Activated naive CD8-positive, alpha-beta T cell treated with anti-CD3 and anti-CD28 coated beads, Interleukin-2, amount 10 ng/mL, durations not matched to agents 7 days and 5 days (primary cell): ENCODE measurements at places on chromosomes 1 and 21.

DNA sequence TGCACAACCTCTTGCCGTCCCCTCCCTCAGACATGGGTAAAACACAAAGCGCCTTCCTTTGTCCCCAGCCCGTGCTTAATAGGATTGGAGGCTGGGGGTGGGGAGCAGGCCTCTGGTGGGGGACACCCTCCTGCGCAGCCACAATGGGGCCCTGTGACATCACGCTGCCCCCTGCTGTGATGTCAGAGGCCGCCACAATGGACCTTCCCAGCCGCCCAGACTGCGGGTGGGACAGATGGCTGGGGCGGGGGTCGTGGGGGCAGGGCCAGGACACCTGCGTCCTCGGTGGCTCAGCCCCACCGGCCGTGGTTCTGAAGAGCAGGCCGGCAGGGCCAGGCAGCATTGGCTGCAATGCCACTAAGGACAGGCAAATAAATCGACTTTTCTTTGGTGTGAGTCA, 39.9 kb downstream of the EPHA2 start:
- no peak for DNase-seq

DNA sequence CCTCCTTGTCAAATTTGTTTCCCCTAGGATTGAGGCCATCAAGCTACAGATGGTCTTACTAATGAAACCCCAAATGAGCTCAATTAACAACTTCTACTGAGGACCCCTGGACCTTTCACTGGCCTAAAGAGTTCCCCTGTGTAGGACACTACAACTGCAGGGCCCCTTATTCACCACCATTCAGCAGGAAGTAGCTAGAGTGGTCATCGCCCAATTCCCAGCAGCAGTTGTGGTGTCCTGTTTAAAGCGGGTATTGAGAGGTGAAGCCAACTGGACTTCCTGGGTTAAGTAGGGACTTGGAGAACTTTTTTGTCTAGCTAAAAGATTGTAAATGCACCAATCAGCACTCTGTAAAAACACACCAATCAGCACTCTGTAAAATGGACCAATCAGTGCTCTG, 1466.9 kb downstream of the KCNT2 start:
- no peak for DNase-seq

- DNase-seq: no peak
These were observed 34.7 kb upstream of the C1orf115 start for GRCh38 chr1:220655509-220655908.

DNA sequence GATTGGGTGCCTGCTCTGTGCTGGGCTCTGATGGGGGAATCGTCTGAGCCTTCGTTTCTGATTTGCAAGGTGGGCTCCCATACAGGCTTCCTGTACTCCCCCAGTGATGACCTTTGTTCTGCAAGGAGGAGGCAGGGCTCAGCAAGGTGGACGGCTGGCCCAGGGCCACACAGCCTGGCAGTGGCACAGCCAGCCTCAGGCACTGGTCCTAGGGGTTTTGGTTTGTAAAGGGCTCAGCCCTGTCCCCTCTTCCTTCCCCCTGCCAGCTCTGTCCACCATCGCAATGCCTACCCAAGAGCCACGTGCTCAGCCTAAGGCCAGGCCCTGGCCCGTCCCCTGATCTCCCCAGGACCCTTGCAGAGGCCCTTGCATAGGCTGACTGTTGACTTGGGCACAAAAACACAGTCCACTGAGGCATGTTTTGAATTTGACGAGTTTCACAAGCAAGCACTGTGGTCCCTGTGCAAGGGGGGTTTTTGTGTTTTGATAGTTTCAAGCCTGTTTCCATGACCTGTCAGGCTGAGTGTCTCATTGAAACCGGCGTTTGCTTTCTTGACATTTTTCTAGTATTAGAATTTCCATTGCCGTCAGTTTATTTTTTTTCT, 39.5 kb upstream of the TNFRSF1B start:
- DNase-seq: no peak

DNA sequence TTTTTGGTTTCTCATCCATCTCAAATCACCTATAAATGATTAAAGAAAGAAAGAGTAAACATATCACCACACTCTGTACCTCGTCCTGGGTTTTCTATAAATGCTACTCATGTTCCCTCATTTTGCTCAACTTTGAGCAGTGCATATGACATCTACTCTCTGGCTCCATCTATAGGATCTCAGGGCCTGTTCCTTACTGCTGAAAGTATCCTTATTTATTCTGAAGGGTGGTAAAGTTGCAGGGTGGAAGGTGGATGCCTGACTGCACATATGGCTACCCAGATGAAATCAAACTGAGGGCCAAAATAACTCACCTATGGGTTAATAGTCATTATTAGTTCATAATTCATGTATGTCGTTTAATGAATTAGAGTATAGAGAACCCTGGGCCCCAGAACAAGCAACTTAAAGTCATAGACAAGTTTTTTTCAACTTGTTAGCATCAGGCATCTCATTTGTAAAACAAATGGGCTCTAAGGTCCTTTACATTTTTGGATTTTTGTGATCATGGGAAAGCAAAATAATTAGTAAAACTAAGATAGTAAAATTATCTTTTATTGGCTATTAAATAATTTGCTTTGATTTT, 46.5 kb downstream of the NCF2 start:
- DNase-seq: no peak

GRCh38 chr1:53270107-53270506, 31.8 kb upstream of the MAGOH start:
- DNase-seq: no peak

DNA sequence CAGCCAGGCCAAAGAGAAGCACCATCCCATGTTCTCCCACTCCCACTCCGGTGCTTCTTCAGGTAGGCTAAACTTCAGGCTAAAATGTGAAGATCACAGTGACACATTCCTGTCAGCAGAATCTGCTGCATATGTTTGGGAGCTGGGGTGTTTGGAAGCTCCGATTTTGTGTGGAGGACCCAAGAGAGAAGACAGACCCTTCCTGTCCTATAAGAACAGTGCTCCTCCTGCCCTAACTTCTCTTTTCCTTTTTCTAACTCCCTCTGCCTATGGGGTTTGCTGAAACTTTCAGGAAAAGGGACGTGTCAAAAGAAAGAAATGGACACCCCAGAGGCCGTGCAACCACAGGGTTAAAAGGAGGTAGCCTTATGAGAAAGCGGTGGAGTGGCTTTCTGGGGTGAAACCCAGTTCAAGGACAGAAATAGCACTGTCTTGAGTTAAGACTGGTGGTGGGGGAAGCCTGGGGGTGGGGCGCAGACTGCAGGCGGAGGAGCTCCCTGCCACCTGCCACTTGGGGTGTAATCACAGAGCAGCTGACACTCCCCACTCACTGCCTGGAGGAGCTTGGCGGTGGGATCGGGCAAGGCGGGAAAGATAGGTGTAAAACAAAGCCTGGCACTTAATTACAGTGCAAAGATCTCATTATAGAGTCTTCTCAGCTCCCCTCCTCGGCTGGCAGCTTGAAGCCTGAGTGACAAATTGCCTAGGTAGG, 645 bp upstream of the TLR5 start:
- DNase-seq: peak; percentile 35

DNA sequence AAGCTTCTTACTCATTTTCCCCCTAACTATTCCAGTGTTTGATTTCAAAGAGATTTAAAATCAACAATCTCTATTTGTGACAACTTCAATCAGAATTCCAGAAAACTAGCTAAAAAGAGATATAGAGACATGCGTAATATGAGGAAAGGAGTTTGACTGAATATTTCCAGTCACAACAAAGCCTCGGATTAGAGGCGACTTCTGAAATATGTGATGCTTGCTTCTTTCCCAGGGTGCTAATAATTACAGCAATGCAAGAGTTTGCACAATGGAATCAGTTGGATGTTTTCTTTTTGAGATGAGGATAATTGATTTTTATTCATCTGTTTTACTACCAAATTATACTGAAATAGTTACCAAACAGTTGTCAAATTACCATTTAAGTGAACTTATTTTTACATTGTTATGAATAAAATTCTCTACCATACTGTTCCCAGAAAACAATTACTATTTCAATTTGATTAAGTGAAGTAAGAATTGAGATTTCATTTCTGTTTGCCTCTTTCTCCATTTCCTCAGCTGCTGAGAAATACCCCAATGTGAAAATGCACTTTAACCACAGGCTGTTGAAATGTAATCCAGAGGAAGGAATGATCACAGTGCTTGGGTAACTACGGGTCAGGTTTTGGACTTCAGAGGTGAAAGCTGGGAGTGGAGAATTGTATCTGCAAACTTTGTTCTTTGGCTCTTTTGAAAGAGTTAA, 28.1 kb downstream of the KMO start:
- no peak for DNase-seq

GRCh38 chr21:35696644-35697043, 363.7 kb downstream of the SETD4 start:
- DNase-seq: no peak

DNA sequence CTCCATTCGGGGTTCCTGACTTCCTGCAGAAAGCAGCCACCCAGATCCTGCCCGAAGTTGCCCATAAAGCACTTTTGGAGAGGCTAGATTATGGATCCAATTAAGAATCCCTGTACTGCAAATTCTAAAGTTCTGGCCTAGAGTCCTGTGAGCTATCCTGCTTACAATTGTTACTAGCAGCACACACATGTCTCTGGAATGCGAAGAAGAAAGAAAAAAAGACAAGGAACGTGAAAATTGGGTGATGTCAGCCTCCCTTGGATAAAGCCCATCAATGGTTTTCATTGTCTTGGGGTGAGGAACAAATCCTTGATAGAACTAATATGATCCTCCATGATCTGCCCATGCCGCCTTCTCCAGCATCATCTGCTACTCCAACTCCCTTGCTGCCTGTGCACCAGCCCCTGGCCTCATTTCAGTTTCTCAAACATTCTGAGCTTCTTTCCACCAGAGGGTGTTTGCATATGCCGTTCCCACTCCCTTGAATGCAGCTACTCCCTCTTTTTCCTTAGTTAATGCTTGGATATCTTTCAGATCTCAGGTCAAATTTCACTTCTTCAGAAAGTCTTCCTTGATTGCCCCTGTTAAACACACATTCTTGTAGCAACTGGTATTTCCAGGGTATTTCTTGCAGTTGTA, 94.0 kb downstream of the ST6GALNAC5 start:
- DNase-seq: no peak

DNA sequence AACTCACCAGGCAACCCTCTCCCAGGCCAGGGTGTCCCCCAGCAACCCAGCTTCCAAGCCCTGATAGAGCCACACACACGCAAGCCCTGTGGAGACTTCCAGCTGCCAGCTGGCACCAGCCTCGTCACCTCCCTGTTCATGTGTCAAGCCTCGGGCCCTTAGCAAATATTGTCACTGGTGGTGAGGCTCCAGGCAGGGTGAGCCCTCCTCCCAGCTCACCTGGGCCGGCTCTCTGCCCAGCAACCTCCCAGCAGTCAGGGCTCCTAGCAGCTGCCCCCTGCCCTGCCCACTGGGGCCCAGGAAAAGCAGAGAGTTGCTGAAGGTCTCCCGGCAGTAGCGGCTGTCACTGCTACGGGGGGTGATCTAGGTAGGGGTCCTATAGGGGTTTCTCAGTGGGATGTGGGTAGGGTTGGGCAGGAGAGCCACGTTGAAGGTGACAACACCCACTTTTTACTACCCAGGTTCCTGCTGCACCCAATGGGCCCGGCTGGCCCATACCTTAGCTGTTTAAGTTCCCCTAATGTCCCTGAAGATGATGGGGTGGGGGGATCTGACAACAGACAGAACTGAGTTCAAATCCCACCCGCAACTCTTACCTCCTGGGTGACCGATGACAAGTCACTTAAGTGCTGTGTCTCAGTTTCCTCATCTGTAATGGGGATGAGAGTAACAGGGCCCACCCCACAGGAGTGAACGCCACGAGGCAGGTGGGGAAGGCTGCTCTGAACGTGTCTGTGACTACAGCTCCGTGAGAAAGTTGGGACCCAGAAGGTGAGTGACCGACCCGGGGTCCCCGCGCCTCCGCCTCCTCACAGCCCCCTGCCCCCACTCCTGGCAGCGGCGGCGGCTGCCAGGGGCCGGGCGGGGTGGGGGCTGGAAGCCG, 678 bp downstream of the TTC39A start:
- DNase-seq: no peak

- no peak for DNase-seq
These were observed 18.7 kb downstream of the CTSK start for GRCh38 chr1:150789396-150789795.

GRCh38 chr21:45972353-45972715, 9.2 kb upstream of the COL6A1 start:
- no peak for DNase-seq

DNA sequence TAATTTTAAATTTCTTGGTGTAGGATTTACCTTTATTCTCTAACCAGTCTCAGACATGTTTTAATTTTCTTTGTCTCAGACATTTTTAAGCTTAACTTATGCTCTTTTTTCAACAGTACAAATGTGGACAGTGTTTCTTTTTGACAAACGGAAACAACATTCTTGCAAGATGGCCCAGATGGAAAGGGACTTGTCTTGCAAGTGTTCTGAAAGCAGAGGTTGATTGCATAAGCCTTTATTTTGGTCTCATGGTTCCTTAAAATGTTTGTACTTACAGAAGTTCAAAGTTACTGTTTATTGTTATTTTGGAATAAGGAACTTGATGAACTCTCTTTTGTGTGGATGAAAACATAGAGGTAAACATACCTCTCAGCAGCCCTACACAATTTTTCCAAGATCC, 22.9 kb downstream of the SMAP2 start:
- no peak for DNase-seq

GRCh38 chr1:110008971-110009565, 24.5 kb downstream of the AHCYL1 start:
- DNase-seq: no peak
